ENCODE measurements at places on chromosomes 4 and X.
A peak's percentile ranks its signal among the peaks of the same experiment; 100 is the strongest.

DNA sequence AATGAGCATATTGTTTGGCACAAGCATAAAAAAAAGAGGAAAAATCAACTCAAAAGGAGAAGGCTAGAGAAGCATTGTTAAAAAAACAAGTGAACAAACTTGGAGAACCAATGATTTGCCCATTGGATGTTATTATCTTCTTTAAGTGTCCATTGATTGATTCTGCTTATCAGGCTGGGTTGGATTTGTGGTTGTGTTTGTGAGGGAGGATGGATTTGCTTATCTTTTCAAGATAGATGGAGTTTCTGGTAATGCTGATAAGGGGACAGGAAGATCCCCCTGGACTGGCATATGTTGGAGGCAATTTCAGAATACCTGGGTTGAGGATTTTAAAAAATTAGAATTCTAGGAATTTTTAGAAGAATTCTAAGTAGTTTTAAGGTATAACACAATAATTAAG, 41.8 kb upstream of the TMEM192 start:
- DNase-seq = no peak

DNA sequence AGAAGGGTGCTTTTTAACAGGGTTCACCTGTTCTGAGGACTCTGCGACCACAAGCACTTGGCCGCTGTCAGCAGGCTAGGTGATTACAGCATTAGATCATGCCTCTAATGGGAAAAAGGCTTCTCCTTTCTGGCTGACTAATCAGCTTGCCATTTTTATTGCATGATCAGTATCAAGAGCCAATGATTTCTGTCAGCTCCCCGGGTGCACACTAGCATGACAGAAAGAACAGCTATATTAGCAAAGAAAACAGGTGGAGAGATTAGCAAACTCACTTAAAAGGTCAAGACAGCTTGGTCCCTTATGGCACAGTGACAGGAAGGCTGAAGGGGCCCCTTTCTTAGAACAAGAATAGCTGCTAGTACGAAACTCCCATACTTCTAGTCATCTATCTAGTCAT, 170.0 kb downstream of the SMIM20 start:
- no peak for DNase-seq

- DNase-seq = no peak
Measured at GRCh38 chr4:95506264-95506663, 42.5 kb downstream of the UNC5C start.

DNA sequence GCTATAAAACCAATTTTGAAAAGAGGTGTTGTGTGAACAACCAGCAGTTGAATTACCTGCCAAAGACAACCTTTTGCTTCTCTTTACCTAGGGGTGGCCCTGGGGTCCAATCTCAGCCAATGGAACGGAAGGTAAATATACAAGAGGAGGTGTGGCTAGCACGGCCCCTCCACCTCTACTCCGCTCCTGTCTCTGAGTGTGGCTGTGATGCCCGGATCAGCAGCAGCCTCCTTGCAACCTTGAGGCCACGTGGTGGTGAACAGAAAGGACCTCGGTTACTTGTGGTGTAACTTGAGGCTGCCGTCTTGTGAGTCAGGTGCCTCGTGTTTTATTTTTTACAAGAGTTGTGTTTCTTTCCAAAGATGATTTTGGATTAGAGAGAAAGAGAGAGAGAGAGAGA, 121.5 kb upstream of the PPP2R3B start:
- DNase-seq = no peak

- DNase-seq = no peak
Measured at GRCh38 chr4:137367620-137368019, 164.7 kb downstream of the PCDH18 start.

- DNase-seq = no peak
Measured at GRCh38 chr4:75708218-75708691, 16.1 kb upstream of the USO1 start.

GRCh38 chrX:38561951-38562719, 793 bp downstream of the TSPAN7 start:
- no peak for DNase-seq

GRCh38 chrX:95145848-95146490, 1472.0 kb downstream of the FAM133A start:
- DNase-seq = no peak

GRCh38 chr4:47075919-47076318, 44.6 kb downstream of the GABRB1 start:
- DNase-seq = no peak

- DNase-seq = no peak
Measured at GRCh38 chrX:129980001-129980401, 2.4 kb upstream of the BCORL1 start.

DNA sequence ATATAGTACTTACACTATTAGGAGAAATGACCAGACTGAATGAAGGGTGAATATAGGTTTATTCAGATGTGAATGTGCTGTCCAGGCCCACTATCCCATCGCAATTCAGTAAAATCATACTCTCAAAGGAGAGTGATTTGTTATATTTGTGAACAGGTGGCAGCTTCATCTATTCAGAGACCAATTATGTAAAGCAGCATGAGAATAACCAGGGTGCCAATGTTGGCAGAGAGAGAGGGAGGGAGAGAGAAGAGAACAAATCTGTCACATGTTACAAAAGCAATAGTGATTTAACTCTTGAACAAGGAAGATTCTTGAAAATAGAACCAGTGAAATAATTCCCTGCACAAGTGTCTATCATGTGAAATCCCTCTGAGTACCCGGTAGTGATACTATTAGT, 38.9 kb upstream of the TLL1 start:
- no peak for DNase-seq

- DNase-seq = no peak
Measured at GRCh38 chr4:15562623-15563022, 92.5 kb downstream of the FBXL5 start.

DNA sequence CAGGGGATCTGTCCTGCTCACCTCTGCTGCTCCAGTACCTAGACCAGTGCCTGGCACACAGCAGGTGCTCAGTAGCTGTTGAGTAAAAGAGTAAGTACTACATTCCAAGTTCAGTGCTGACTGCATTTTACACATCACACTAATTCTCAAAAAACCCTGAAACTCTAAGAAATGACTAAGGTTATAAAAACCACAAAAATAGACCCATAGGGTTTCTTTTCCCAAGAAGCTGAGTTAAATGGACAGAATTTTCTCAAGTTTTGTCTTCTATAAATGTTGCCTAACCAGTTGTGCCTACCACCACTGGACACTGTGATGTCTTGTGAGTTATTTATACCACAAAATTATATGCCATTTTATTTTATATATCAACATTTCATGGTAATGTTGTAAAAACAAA, 78.9 kb upstream of the RXFP1 start:
- DNase-seq = no peak

GRCh38 chr4:114205261-114205660, 225.8 kb upstream of the ARSJ start:
- DNase-seq = no peak

- peak; percentile 52 for DNase-seq
Measured at GRCh38 chrX:11759461-11760311, 1.6 kb downstream of the MSL3 start.

DNA sequence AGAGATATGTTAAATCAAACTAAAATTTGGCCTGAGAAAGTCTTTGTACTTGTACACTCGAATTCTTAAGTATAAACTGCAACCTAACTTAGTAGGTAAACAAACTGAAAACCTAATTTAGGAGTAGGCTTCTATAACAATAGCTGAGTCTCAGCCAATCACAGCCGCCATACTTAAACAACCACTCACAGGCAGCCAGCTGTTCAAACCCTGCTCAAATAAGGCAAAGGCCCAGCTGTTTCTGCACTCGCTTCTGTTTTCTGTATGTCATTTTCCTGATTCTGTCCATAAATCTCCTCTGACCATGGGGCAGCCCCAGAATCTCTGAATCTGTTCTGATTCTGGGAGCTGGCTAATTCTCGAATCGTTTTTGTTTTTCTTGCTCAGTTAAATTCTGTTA, 7.8 kb upstream of the PLS3 start:
- no peak for DNase-seq

DNA sequence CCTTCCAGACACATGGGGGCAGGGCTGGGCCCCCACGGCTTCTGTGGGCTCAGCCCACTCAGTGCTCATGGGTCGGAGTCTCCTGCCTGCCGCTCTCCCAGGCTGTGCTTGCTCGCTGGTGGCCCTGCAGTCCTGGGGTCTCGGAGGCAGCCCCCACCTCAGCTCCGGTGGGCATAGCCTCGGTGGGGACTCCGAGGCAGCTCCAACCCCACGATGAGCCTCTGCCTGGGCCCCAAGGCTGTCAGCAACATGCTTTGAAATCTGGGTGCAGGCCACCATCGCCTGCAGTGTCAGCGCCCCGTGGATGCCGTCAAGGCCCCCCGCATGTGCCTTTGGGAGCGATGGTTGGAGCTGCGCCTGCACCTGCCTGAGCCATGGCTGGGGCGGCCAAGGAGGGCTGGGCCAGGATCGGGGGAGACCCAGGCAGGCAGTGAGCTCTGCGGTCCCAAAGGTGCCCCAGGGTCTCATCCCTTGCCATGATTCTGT, 30.2 kb upstream of the SPON2 start:
- no peak for DNase-seq

- DNase-seq = no peak
Measured at GRCh38 chrX:102517326-102517725, 787 bp upstream of the TMSB15A start.

- DNase-seq = no peak
Measured at GRCh38 chrX:147917700-147918695, 6.3 kb downstream of the FMR1 start.

DNA sequence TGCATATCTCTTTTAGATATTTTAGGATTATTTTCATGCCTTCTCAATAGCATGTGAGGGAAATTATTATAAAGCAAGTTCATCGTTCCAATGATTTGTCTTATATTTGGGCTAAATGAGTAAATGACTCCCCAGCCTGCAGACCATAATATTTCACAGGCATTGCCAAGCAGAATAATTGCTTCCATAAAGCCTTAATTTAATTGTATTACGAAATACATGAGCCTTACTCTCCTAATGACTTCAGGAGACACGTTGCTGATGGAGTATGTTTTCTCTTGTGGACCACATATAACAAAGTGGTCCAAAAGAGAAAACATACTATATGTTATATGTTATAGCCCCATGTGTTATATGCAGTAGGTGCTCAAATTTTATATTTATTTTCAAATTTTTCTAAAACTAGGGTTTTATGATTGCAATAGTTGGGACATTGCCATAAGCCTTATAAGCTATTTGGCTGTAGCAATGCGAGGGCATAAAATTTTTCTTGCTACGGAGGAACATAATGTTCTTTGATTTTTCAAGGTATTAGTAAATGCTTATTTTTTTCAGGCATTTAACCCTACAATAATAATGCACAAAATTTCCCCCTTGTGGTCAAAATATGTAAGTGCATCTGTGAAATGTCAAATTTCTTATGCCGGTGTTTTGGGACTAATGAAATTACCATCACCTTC, 26.2 kb upstream of the TMPRSS11D start:
- DNase-seq = no peak

GRCh38 chr4:75679876-75680575, 6.8 kb upstream of the G3BP2 start:
- no peak for DNase-seq

DNA sequence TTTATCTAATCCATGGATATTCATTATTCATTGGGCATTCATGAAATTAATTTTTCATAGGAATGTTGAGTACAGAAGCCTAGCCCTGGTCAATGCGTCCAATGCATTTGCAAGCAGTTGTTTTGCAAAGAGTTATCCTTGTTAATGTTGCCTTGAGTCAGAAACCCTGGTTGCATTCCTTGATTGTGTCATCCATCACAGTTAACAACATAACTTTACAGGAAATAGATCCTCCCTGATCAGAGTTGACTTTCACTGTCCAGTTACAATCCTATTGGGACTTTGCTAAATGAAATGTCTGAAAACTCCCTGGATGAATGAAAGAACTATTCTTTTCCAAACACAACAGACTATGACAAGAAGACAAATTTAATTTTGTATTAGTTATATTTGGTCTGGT, 924.3 kb upstream of the SLIT2 start:
- no peak for DNase-seq

DNA sequence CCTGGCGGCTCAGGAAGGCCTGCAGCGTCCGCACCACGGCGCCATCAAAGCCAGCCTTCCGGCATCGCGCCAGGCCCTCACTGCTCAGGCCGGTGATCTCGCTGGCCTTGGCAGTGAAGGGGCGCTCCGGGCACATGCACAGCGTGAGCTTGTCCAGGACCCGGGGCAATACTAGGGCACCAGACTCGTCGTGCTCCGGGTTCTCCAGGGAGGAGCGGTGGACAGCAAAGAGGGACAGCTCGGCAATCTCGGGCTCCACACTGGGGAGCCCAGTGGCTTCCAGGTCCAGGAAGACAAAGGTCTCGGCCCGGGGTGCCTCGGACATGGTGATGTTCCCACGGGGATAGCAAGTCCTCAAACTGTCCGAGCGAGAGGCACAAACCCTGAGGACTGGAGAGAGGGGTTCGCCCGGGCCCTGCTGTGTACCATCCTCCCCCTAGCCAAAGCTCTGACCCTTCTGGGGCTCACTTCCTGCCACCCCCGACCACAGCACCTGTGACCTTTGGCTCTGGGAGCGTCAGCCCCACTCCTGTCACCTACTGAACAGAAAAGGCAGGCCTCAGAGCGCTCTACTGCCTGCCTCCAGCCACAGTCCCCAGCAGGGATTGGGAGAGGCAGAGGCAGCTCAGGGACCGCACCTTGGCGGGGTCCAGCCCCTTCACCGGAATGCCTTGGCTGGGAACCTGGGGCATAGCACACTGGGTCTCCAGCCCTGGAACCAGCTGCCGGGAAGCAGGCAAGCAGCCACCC, 575 bp downstream of the TREX2 start:
- no peak for DNase-seq

- DNase-seq = no peak
Measured at GRCh38 chr4:112002248-112002661, 143.0 kb upstream of the FAM241A start.

DNA sequence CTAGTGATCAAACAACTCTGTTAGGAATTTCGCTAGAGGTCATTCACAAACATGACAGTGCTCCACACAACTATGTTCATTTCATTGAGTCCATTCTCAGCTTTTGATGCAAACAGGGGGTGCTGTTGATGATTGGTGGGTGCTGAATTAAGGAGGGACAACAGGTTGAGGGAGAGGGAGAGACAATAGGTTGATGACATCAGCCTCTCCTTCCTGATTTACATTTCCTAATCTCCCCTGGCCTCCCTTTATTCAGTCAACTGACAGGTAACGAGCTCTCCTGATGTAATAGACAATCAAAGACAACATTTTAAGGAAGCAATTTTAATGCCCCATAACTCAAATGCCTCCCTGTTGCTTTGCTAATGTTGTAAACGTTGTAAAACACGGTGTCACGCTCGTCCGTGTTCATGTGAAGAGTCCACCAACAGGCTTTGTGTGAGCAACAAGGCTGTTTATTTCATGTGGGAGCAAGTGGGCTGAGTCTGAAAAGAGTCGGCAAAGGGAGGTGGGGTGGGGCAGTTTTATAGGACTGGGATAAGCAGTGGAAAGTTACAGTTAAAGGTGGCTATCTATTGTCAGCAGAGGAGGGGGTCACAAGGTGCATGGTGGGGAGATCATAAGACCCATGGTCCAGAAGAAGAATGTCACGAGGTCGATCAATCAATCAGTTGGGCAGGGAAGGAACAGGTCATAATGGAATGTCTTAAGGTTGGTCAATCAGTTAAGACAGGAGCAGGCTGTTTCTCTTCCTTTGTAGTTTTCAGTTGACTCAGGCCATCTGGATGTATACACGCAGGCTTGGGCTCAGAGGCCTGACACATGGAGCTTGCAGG, 4.8 kb upstream of the GAR1 start:
- no peak for DNase-seq

GRCh38 chr4:182695842-182696241, 221.3 kb downstream of the DCTD start:
- no peak for DNase-seq

GRCh38 chr4:186260117-186260503, 5.9 kb upstream of the F11 start:
- DNase-seq = no peak

Data from CMK (cell line).